ENCODE measurements at places on chromosomes 7 and 10.
A peak's percentile ranks its signal among the peaks of the same experiment; 100 is the strongest.

DNA sequence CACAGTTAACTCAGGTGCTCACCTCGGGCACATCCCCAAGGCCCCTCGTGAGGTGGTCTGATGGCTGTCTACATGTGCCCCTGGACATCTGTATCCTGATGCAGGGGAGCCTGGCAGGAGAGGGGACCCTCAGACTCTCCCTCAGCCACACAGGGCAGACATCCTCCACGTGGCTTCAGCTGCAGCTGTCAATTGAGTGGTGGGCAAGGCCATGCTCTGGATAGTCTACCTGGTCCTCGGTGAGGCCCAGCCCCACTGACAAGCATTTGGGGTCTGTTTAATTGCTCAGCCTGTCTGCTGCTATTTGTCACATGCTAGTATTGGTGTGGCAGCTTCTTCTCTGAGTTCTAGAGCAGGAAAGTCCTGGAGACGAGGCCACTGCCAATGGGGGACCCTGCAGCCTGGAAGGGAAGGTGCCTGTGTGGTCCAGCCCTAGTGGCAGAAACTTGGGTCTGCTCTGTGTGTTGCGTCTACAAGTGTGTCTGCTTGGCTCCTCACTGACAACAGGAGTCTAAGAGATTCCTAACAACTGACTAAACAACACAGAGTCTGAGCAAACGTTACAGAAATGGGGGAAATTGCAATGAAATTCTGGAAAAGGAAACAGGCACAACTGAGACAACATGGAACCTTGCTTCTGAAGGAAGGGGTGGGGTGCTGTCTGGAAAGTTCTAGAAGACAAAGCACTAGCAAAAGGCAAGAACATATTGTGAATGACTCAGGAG lies 59.3 kb upstream of the IGFBP3 start:
- no peak for DNase-seq

GRCh38 chr10:3361640-3362039 lies 189.1 kb upstream of the PITRM1 start:
- DNase-seq = no peak

- DNase-seq = no peak
Observed at GRCh38 chr7:51016546-51016945, 233.8 kb upstream of the GRB10 start.

GRCh38 chr10:105538874-105539273 lies 897.8 kb downstream of the SORCS3 start:
- no peak for DNase-seq

- no peak for DNase-seq
Observed at GRCh38 chr7:55177068-55177530, 158.3 kb downstream of the EGFR start.

- no peak for DNase-seq
Observed at GRCh38 chr10:44856696-44857095, 54.4 kb upstream of the TMEM72 start.

GRCh38 chr10:62817121-62817765 lies 1.1 kb upstream of the EGR2 start:
- peak; percentile 40 for DNase-seq

GRCh38 chr7:133320891-133321290 lies 68.0 kb downstream of the EXOC4 start:
- DNase-seq = no peak

GRCh38 chr7:28808796-28809533 lies 149.2 kb downstream of the TRIL start:
- DNase-seq = no peak

DNA sequence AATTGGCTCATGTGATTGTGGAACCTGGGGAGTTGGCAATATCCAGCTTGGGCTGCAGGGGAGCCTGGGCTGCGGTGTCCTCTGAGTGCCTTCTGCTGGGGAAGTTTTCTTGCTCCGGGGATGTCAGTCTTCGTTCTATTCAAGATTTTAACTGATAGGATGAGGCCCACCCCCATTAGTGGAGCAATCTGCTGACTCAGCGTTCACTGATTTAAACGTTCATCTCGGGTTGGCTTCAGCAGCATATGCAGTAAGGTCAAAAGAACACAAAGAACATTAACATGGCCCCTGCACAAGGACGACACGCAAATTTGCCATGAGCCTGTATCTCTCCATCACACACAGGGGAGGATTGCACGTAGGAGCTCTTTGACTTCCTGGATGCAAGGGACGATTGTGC lies 360.6 kb upstream of the ADARB2 start:
- no peak for DNase-seq

DNA sequence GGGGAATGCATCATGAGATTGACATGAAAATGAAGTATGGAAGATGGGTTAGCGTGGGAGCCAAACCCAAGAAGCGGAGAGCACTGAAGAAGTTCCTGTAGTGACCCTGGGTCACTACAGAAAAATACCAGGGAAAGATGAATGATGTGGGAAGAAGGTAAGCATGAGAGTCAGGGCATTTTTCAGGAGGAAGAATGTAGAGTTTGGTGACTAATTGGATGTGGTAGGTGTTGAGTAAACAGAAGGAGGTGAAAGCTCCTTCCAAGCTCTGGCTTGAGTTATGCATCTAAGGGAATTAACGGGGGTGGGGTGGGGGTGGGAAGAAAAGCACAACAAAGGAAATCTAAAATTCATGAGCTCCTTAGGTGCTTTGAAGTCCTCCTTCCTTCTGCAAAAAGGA lies 238.1 kb upstream of the AOAH start:
- DNase-seq = no peak

DNA sequence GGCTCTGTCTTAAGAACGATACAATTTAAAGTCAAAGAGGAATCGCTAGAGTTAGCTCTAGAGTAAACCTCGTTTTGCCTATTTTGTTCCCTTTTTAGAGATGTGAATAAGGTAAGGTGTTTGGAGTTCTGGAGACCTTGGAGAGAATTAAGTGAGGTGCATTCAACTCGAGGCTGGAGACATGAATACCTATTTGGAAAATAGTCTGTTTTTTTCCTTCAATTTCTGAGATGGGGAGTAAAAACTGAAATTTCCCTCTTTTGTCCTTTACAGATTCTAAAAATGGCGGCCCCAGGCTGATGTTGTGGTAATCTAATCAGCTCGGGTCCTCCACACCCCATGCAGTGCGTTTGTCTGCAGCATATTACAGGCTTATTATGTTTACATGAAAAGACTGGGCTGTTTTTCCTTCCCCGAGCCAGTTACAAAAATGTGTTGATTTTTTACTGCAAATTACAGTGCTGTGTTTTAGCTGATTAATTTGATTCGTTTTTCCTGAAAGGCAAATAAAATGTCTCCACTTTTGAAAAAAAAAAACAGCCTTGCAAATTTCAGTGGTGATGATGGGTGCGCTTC lies 1.5 kb downstream of the KMT2E start:
- no peak for DNase-seq

GRCh38 chr10:7876541-7877127 lies 58.3 kb downstream of the TAF3 start:
- DNase-seq = no peak

DNA sequence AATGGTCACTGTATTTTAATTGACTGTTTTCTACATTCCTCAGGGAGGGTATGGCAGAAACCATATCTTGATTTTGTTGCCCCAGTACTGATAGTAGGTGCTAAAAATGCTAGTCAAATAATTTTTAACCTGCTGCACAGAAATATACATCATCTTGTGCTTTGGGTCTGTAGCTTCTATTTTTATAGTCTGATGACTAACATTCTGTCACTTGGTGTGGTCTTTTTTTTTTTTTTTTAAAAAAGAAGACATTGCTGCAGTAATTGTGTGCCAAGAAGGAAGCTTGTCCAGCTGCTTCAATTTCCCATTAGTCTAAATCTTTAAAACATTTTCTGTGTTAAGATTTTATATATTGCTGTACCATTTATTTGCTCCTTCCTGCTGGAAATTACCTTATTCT lies 83.6 kb downstream of the ICA1 start:
- DNase-seq = no peak

DNA sequence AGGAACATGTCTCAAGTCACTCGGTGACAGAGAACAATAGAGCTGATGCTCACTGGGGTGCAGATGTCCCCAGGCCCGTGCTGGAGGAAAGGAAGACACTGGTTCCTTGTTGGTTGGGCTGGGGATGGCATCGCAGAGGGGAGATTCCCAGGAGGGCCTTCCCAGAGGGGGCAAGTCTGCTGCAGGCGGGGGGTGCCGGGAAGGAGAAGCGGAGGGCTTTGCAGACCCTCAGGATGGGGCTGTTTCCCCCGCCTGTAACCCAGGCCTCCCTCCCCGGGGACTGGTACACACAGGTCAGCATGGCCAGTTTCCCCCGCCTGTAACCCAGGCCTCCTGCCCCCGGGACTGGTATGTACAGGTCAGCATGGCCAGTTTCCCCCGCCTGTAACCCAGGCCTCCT lies 283.8 kb downstream of the DNAJB6 start:
- no peak for DNase-seq

DNA sequence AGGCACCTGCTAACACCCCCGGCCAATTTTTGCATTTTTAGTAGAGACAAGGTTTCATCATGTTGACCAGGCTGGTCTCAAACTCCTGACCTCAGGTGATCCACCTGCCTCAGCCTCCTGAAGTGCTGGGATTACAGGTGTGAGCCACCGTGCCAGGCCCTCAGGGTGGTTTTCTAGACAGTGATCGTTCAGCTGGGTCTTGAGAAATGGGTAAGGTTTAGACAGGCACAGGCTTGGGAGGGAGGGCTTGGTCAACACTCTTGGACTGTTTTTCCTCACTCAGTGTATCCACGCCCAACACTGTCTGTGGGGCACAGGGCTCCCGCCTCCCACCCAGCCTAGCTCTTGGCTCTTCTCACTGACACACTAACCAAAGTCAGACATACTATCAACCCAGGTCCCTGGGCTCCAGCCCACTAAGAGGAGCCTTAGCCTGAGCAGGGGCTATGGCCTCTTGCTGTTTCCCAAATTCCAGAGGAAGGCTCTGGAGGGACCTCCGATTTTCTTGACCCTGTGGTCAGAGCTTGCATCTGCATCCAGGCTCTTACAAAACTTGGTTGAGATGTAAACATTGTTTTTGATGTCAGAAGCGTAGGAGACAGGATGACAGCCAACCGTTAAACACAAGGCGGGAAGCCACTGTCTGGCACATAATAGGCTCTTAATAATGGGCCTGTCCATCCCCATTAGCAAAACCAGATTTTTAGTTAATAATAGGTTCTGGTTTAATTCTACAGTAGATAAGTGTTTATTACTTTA lies 143.9 kb downstream of the PRKAG2 start:
- DNase-seq = no peak
